Adrenal gland (tissue), 19 donors: ENCODE measurements at places on chromosomes 3 and 15.

GRCh38 chr3:131151-131888, 65.2 kb upstream of the CHL1 start:
- no peak for DNase-seq

- DNase-seq = peak; percentile 71
Observed at GRCh38 chr3:172516318-172517214, 6.7 kb downstream of the TNFSF10 start.

DNA sequence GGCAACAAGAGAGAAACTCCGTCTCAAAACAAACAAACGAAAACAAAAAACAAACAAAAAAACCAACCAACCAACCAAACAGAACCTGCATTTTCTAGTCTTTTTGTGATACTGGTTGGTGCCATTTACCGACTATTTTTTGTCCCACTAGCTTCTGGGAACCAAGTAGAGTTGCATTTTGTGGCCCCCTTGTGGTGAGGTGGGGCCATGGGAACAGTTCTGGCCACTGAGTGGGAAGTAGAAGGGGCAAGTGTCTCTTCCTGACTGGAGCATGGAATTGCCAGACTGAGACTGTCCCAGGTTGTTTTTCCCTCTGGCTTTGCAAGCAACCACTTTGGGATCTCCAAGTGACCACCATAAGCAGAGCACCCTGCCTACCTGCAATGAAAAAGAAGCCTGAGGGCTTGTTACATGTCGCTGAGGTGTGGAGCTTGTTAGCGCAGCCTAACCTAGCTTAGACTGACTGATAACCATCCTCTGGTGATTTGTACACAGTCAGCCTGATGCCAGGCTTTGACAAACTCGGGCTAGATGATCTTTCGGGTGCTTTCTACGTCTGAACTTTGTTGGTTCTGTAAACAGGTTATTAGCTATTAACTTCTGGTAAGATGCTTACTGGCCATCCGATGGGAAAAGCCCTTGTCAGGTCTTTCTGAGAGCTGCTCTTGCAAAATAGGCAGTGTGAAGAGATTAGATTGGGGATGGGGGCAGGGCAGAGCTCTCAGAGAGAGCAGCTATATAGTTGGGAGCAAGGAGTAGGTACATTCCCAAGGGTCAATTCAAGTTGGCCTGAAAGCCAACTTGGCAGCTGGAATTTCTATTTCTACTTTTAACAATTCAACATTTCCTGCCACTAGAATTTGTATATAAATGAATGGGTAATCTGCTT, 172.2 kb downstream of the SSR3 start:
- peak; percentile 53 for DNase-seq

GRCh38 chr15:87365186-87365585, 891.4 kb downstream of the NTRK3 start:
- no peak for DNase-seq

GRCh38 chr3:111781561-111782446, 77.3 kb upstream of the PHLDB2 start:
- no peak for DNase-seq

- no peak for DNase-seq
Observed at GRCh38 chr15:47620960-47621681, 96.2 kb upstream of the SEMA6D start.

- no peak for DNase-seq
Observed at GRCh38 chr15:27683121-27683520, 416.0 kb downstream of the OCA2 start.

- no peak for DNase-seq
Observed at GRCh38 chr15:85281293-85281882, 99.0 kb upstream of the AKAP13 start.

DNA sequence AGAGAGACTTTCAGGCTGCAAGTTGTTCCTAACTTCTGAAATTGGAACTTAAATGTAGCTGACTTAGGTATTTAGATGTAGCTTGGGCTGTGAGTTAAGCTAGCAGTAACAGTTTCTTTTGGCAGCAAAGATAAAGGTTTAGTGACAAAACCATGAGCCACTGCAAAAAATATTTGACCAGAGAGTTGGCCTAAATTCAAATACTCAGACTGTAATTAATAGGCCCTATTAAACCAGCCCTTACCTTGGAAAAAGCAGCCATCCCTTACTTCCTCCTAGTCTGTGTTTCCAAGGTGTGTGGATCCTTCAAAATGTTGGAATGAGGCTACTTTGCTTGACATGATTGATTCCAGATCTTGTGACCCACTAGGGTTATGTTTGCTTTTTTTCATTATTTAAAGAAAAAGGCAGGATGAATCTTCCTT, 8.2 kb downstream of the TPM1 start:
- DNase-seq = no peak

DNA sequence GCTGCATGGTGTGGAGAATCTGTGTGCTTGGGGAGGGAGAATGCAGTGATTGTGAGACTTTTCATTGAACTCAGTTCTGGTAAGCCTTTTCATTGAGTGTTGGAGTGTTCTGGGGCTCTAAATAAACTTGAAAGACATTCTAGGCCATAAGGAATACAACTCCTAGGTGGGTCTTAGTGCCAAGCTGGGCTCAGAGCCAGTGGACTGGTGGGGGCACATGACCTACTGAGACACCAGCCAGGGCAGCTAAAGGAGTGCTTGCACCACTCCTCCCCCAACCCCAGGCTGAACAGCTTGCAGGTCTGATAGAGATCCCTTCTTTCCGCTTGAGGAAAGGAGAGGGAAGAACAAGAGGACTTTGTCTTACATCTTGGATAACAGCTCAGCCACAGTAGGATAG, 21.7 kb upstream of the KPNA4 start:
- no peak for DNase-seq

GRCh38 chr3:4759689-4760312, 219.4 kb upstream of the BHLHE40 start:
- DNase-seq = peak; percentile 77

DNA sequence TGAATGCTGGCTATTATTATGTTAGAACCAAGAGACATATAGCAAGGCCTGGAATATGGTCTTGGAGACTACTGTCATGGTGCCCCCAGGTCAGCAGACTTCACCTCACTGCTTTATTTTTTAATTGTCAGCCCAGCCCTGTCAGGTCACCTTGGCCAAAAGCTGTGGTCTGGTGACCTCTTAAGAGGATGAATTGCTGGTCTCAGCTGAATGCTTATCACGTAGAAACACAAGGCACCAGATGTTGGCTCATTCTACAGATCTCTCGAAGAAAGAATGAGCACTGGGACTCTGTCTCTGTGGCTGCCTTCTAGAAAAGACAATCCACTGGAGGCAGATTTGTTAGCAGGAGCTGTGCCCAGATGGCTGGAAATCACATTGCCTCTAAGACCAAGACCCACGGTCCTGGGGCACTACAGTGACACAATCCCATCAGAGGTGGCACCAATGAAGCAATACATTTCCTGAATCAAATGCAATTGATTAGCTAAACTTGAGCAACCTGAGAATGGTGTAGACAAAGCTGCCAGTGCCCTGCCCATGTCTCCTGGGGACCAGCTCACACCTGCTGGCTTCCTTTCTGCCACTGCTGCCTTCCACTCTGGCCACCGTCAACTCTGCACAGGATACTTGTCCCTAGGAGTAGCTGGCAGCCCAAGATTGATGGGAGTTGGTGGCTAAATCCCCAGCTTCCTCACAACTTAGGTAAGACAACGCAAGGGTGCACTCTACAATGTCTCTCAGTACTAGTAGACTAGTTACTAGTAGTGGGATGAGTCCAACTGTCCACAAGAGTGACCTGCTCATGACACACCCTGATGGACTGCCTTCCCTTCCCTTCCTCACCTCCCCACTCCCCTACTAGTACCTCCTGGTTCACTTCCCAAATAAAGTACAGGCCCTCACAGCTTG, 384.9 kb upstream of the PROK2 start:
- DNase-seq = no peak

- DNase-seq = no peak
Observed at GRCh38 chr3:168531116-168531515, 435.4 kb upstream of the GOLIM4 start.

DNA sequence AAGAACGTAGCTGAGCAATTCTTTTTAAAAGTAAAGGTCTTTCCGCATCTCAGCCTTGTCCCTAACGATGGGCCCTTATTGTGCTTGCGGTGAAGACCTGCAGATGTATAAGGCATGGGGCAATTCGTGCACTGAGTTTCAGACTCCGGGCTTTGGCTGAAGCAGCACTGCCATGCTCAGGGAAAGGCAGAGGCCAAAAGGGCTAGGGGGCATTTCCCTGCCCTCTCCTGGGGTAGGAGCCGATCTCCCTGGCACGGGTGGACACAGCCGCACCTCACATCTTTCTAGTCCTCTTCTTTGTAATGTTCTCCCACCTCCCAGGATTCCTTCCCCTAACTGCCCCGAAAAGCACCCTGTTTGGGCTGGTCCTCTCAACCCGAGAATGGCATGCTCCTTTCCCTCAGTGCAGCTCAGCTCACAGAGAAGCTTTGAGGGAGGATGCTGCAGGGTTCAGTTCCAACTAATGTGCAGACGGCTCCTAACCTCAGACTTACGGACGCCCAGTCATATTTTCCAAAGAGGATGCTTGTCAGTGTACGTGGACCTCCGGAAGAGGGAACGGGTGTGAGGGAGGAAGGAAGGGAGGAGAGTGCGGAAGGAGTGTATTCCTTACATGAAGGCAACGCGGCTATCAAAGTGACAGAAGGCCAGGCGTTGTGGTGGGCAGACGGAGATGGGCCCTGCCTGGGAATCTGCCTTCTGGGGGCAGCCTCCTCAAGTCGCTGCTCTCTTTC, 61.2 kb downstream of the SYNM start:
- no peak for DNase-seq

DNA sequence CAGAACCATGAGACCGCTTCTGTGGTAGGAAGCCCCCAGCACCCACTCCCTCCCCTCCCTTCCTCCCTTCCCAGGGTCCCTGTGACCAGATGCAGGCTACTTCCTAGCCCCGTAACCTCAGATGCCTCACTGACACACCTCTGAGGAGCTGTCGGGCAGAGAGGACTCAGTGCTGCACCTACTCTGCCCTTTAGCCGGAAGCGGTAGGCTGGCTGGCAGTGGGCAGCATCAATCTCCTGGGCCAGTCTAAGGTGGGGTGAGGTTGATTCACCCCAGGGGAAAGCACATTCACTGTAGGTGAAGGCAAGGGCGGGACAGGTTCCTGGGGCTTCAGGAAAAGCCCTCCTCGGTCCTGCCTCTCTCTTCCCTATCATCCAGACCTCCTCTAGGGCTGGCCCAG, 19.1 kb downstream of the CSRNP1 start:
- DNase-seq = no peak

DNA sequence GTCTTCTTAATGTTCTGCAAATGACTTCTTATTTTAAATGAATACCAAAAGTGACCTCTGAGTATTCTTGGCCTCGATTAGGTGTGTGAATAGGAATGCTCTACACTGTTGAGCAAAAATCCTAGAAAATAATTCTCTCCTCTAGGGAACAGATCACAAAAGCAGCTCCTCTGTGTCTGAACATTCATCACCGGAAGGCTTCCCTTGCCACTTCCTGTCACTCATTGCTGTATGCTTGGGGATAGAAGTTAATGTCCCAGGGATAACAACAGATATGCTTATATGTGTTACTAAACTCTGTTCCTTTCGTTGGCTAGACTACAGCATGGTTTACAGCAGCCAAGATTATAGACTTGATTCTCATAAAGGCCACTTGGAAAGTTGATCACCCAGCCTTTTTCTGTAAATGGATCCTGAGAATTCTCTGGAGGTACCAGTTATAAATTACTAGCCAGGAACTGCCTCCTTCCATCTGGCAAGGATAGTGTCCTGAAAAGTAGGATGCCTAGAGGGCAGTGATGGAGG, 16.0 kb upstream of the PTX3 start:
- no peak for DNase-seq

DNA sequence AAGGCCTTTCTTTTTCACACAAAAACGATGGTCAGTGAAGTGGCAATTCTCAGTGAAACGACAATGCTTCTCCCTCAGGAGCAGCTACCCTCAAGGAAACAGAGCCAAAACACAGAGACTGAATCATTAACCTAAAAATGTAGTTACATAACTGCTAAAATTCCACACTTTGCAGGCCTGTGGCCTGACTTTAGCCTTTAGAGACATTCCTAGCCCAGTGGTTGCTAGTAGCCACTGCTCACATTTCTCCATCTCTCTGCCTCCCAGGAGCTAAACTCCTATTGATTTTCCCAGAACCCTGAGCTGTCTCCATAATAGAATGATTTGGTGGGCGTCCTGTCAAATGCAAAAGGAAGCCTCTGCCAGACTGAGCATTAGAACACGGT, 630.1 kb upstream of the KCNMB2 start:
- peak; percentile 75 for DNase-seq

DNA sequence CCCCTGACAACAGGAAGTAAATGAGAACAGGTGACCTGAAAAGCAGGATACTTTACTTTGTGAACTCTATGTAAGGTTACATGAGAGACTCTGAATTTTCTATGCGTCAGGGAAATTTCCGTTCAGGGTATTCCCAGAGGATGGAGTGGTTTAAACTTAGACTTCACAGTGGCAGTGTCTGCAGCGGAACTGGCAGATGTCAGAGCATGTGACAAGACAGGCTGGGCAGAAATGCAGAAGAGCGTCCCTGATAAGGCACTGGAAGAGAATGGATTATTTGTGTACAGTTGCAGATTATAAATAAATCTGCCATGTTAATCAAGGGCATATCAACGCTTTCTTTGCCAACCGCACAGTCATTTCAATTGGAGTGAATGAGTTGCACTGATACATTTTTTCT, 598.4 kb upstream of the ZNF717 start:
- no peak for DNase-seq

GRCh38 chr3:58948018-58948417, 101.8 kb downstream of the CFAP20DC start:
- DNase-seq = no peak

DNA sequence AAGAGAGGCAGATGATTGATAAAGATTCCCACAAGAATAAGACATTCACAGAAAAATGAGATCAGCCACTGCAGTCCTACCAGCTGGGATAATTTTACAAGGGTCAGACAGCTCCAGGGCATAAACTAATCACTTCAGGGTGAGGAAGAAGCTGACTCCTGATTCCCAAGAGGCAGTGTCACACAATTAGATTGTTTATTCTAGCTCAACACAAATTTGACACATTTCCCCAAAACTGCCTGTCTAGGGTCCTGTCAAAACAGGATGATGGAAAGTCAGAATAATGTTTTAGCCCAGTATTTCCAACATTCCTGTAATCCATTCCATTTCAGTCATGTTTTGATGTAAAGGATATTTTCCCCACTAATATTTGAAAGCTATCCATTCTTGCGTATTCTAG, 110.8 kb downstream of the TNIK start:
- no peak for DNase-seq

- peak; percentile 32 for DNase-seq
Observed at GRCh38 chr3:87503900-87504498, 227.6 kb upstream of the POU1F1 start.

DNA sequence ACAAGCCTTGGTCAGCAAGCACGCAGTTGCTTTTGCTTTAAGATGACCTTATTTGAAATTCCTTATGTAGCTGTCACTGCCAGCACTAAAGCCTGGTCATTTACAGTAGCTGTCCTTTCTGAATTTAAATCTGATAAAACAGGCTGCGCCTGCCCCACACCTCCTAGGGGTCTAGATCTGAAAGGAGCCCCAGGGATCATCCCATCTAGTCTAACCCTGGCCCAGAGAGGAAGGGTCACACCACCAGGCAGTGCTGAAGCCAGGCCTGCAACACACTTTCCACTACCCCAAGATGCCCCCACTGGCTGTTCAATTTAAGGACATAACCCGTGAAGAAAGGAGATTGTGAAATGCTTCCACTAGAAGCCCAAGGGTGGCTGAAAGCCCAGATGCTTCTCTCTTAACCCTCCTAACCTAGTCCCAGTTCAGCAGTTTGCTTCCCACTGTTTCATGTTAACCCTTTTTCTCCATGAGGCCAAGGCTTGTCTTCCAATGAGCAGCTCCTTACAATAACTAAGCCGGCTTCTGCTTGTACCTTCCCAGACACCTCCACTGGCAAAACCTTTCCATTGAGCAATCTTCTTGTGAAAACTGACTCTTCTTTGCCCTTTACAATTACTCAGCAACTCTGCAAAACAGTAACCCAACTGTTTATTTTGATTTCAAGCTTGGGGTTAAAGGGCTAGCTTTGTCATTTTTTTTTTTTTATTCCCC, 198.9 kb upstream of the LPP start:
- peak; percentile 54 for DNase-seq
